ENCODE measurements at places on chromosomes 1 and 21.

- DNase-seq, result no peak
These were observed 40.6 kb downstream of the ZBTB17 start for GRCh38 chr1:15935056-15935950.

DNA sequence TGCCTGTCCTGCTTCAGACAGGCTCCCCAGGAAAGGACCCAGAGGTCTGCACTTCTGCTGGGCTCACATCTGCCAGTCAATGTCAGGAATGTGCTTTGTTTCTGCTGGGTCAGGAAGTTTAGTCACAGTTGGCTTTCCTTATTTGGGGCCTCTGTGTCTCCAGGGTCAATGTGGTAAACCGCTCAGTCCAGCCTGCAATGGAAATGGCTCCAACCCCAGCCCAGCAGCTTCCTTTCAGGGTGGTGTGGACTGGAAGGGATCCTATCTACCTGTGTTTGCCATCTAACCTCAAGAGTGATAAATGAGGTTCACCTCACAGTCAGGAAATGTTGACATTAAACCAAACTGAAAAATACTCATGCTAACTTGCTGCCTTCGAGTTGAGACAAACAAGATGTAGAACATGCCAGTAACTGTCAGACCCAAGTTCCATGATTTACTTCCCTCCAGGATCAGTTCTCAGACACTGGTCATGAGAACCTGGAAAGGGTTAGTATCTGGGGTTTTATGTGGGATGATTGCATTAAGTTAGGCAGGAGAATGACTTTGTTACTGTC, 20.3 kb downstream of the ENO1 start:
- peak; percentile 60 for DNase-seq

DNA sequence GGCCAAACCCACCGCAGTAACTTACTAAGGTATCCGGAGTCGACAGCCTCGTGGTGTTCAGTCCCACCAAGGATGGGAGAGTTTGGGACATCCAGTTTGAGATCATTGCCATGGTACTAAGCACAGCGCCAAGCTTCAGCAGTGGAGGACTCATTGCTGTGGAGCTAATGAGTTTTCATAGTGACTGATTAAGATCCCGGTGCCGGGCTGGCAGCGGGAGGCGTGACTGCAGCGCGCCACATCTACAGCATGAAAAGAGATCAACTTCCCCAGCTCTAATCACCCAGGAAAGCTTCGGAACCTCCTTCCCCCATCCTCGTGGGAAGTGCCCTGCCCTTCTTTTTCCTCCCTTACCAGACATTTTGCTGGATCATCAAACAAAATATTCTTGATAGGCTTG, 149.9 kb downstream of the OLFM3 start:
- DNase-seq, result no peak

- DNase-seq, result no peak
These were observed 58.7 kb upstream of the WDR26 start for GRCh38 chr1:224493269-224493668.

DNA sequence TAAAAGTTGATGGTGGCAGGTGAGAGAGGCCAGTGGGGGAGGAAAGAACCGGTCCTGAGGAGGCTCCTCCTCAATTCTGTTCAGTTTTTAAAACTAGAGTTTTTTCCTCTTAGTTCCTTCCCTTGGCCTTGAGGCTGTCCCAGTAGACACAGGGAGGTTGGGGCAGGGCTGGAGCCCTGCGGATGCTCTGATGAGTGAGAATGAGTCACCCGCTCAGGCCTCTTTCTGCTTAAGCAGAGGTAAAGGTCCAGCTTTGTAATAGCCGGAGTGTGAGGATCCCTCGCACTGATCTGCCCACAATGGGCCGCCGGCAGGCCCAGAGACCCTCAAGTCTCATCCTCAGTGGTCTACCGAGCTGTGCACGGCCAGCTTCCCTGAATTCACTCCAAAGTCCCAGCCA, 49.6 kb upstream of the IRF2BP2 start:
- no peak for DNase-seq

DNA sequence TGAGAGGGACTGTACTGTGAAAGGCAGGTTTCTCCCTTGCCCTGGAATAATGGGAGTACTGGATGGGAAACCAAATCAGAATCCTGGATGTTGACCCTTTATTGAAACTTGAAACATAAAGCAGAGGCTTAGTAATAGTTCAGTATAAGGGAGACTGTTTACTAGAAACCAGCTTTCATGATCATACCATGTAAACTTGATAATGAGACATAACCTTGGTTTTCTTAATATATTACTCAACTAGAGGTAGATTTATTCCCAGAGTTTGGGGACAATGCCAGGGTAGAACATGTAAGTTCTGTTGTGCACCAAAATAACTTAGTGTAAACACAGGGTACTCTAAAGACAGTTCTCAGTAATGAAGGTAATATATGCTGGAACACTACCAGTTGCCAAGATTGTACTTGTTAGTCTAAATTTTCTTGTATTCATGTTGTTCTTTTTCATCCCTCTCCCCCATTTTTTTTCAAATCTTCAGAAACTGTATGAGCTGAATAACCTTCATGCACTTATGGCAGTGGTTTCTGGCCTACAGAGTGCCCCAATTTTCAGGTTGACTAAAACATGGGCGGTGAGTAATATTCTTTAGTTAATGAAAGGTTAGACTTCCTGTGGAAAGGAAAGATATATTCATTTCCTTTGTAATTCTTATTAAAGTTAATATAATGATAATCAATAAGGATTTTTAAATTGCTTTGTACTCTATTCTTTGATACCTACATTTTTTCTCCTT, 49.6 kb downstream of the ANGPTL1 start:
- DNase-seq, result no peak

All from K562 (cell line).